ENCODE measurements at places on chromosomes 6 and 20.

DNA sequence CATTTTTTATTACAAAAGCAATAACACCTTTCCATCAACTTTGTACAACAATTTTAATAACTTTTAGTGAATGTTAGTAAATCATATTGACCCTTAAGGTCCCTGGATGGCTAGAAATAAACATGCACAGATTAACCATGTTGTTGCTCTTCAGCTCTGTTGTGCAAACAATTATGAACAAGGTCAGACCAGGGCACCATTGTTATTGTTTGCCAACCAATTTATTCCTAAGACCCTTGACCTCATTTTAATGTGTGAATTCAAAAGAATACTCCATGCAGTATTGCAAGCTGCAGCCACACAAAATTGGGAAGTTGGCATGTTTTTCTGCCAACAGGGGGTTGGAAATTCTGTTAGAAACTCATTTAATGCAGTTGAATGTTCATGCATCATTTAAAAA lies 426.6 kb upstream of the MAP3K7 start:
- DNase-seq: no peak

GRCh38 chr6:132712366-132712765 lies 1.5 kb downstream of the VNN1 start:
- no peak for DNase-seq

- no peak for DNase-seq
Observed at GRCh38 chr6:3693831-3694230, 57.7 kb downstream of the PXDC1 start.

GRCh38 chr6:158284007-158284875 lies 28.0 kb upstream of the TULP4 start:
- DNase-seq: peak; percentile 60

DNA sequence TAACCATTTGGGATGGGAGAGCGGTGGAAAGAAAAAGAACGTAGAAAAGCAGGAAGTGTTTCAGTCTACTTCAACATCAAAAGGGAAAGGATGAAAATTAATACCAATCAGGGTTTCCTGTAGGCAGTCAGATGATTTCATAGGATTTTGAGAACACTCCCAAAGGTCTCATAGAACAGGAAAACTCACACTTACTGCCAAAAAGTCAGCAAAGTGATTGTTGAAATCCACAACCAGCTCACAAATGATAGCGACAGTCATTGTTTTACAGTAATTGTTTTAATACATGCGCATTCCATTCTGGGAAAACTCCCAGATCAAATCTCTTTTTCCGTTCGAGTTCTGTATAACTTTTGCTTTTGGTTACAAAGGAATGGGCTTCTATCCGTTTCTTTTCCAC lies 5.3 kb upstream of the CNKSR3 start:
- no peak for DNase-seq

GRCh38 chr20:63495741-63496595 lies 2.9 kb downstream of the EEF1A2 start:
- DNase-seq: no peak

Measured in breast epithelium (tissue), 4 donors.